ENCODE measurements at places on chromosomes 11 and 22. TPM values are rescaled to one million over a fixed set of nuclear protein-coding genes. Genes with fewer than 3 reads are reported as not detected.

PLAAT3 gene
- 1.9 TPM for polyA plus RNA-seq

GRCh38 chr22:24376586-24376985 is 50.8 kb upstream of the ADORA2A start:
- H3K36me3 ChIP-seq = no peaks in the 10 kb centered on the region
- H3K4me1 ChIP-seq = peaks cover 4% of the 10 kb centered on the region
- no peaks in the 10 kb centered on the region for H3K27me3 ChIP-seq
- H3K27ac ChIP-seq = no peak overlapping the region
- H3K4me3 ChIP-seq = no peak overlapping the region

ALDH3B1 gene
- 0.05 TPM for polyA plus RNA-seq

MGAT3 gene
- polyA plus RNA-seq = not detected

MMP3 gene
- not detected for polyA plus RNA-seq

BIRC3 gene
- polyA plus RNA-seq = 18.8 TPM

DNA sequence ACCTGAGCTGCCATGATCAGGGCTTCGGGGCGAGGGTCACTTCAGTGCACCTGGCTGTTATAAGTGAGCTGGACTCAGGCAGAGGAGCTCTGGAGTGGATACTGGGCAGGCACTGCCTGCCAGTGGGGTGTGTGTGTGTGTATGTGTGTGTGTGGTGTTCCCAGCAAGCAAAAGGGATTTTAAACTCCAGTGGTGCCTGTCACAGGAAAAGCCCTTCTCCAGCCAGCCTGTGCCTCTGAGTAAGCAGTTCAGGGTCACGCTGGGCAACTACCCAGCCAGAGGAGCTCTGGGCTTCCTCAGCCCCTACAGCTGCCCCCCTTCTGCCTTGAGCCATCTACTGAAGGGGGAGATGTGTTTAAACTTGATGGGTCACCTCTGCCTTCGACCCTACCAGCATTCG is 109.0 kb downstream of the OSBP2 start:
- H3K27ac ChIP-seq = no peak overlapping the region
- no peak overlapping the region for H3K4me3 ChIP-seq

- no peak for DNase-seq
- H3K4me3 ChIP-seq = no peak overlapping the region
- H3K36me3 ChIP-seq = no peaks in the 10 kb centered on the region
- H3K4me1 ChIP-seq = no peaks in the 10 kb centered on the region
These were observed 4.4 kb upstream of the APLNR start for GRCh38 chr11:57241353-57241972.

DNA sequence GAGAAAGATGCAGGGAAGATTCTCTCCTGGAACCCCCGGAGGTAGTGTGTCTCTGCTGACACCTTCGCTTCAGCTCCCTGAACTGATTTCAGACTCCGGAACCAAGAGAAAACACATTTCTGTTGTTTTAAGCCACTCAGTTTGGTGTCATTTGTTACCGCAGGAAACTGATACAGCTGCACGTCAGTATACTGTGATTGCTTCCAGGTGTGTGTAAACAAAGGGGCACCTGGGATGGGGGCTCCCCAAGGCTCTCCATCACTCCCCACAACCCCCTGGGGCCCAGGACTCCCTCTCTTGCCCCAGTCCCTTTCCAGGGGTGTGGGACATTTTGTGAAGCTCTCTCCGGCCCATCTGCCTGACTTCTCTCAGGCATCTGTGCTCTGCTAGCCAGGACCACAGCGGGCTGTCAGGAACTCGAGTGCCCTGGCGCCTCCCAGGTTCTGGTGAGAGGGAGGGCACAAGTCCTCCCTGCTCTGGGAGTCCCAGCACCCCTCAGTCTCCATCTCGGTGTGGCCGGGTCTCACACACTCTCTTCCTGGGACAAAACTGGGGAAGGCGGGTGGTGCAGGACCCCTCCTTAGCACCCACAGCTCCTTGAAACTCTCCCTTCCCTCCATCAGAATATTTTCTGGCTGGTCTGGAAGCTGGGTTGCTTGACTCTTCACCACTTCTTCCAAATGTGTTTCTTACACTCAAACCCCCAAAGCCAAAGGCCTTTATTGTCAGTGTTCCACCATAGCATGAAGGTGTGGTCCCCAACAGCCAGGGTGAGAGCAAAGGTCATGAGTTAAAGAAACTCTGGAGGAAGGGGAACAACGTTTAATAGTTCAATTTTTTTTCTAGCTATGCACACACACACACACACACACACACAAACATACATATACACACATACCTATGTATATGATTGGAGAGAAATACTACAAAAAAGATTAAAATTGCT is 35.0 kb upstream of the TSKU start:
- H3K4me3 ChIP-seq = no peak overlapping the region
- no peaks in the 10 kb centered on the region for H3K27me3 ChIP-seq
- H3K36me3 ChIP-seq = no peaks in the 10 kb centered on the region
- no peak overlapping the region for H3K27ac ChIP-seq

DNA sequence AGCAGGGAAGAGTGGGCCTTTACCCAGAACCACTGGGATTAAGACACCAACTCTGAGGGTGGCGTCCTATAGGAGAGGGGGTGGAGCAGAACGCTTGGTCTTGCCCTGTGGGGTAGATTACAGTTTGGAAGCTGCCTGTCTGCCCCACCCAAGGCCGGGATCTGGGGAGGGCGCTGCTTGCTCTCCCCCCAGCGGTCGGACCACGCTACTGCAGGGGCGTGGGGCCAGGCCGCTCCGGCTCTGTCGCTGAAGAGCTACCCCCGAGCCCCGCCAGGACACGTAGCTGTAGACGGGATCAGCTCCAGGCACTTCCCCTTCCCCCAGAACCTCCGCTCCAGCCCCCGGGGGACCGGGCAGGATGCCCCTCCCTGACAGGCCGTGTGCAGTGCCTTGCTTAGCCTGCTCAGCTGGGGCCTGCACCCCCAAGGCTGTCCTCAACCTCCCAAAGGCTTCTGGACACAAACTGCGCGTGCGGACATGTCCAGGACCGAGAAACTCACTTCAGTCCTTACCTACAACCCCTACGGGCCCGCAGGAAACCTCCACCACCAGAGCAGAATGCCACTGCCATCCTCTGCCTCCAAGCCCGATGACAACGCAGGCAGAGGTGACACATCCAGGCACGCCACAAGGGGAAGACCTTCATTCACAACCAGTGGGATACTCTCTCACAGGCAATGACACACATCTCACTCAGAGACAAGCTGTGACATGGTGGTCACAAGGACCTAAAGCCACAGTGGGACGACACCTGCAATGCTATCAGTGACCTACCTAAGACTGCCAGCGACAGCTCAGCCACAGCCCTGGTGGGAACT is 3.6 kb downstream of the AHNAK start:
- peaks cover 39% of the 10 kb centered on the region for H3K4me1 ChIP-seq
- H3K4me3 ChIP-seq = peak overlapping the region; percentile 87
- H3K27ac ChIP-seq = peak overlapping the region; percentile 84
- H3K27me3 ChIP-seq = no peaks in the 10 kb centered on the region

DNA sequence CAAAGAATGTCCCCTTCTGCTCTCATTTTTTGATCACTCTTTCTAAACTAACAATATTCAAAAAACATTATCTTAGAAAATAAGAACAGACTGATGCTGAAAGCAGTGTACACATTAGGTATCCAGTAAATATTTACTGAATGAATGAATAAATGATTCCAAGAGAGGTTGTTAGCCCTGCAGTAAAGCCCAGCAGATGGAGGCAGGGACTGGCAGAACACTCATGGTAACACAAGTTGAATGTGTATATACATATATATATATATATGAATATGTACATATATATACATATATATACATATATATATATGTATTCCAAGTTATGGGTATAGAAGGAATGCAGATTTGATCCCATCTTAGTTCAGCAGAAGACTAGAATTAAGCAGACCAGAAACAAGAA is 546.3 kb downstream of the RAB38 start:
- no peaks in the 10 kb centered on the region for H3K36me3 ChIP-seq
- no peak overlapping the region for H3K27ac ChIP-seq
- H3K27me3 ChIP-seq = no peaks in the 10 kb centered on the region
- no peaks in the 10 kb centered on the region for H3K4me1 ChIP-seq
- DNase-seq = no peak

GRCh38 chr11:127806501-127806900 is 780.9 kb downstream of the ETS1 start:
- no peak for DNase-seq
- no peaks in the 10 kb centered on the region for H3K4me1 ChIP-seq
- no peaks in the 10 kb centered on the region for H3K27me3 ChIP-seq

DNA sequence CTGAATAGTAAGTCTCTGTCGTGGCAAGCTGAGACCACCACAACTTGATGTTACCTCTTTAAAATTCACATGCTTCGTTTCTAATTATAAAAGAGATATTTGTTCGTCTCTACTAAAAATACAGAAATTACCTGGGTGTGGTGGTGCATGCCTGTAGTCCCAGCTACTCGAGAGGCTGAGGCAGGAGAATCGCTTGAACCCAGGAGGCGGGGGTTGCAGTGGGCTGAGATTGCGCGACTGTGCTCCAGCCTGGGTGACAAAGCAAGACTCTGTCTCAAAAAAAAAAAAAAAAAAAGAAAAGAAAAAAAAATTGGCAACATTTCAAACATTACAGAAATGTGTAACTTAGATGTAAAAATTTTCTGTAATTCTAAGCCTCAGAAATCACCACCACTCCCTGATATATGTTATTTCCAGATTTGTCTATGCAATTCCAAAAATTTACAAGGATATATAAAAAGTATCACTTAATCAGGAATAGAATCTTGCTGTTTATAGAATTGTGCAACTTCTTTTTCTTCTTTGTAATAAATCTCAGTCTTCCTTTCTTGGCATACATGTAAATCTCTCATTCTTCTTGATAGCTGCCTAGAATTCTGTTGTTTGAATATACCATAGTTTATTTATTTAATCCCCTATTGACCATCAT is 37.3 kb downstream of the C11orf96 start:
- H3K36me3 ChIP-seq = no peaks in the 10 kb centered on the region
- no peak overlapping the region for H3K4me3 ChIP-seq
- no peak for DNase-seq
- no peaks in the 10 kb centered on the region for H3K27me3 ChIP-seq
- H3K4me1 ChIP-seq = no peaks in the 10 kb centered on the region

KREMEN1 gene
- polyA plus RNA-seq = not detected

- no peaks in the 10 kb centered on the region for H3K36me3 ChIP-seq
- no peak overlapping the region for H3K27ac ChIP-seq
- no peak overlapping the region for H3K4me3 ChIP-seq
- H3K27me3 ChIP-seq = no peaks in the 10 kb centered on the region
- peaks cover 5% of the 10 kb centered on the region for H3K4me1 ChIP-seq
- DNase-seq = peak; percentile 39
These were observed 41.4 kb downstream of the DKK3 start for GRCh38 chr11:11966826-11967668.

- no peak for DNase-seq
- no peak overlapping the region for H3K4me3 ChIP-seq
- no peak overlapping the region for H3K27ac ChIP-seq
- peaks cover 12% of the 10 kb centered on the region for H3K4me1 ChIP-seq
- H3K27me3 ChIP-seq = no peaks in the 10 kb centered on the region
These were observed 87.9 kb upstream of the SPON1 start for GRCh38 chr11:13874597-13874996.

MRGPRF gene
- polyA plus RNA-seq = not detected

TCN1 gene
- not detected for polyA plus RNA-seq

DNA sequence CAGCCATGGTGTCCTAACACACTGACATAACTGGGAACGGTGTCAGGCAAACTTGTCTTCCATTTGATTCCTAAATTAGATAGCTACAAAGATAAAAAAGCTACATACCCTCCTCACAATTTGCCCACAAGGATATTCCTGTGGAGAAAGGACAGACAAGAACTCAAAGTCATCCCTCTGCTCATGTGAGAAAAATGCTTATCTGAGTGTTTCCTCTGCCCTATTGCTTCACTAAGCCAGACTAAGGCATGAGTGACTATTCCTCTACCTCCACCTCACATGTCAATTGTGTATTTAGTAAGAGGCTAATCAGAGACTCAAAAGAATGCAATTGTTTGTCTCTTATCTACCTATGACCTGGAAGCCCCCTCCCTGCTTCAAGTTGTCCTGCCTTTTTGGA is 247.7 kb downstream of the DDX10 start:
- H3K27ac ChIP-seq = no peak overlapping the region
- H3K36me3 ChIP-seq = no peaks in the 10 kb centered on the region
- H3K4me1 ChIP-seq = no peaks in the 10 kb centered on the region
- no peaks in the 10 kb centered on the region for H3K27me3 ChIP-seq
- no peak for DNase-seq

GRCh38 chr11:36029616-36030015 is 85.8 kb downstream of the LDLRAD3 start:
- no peaks in the 10 kb centered on the region for H3K36me3 ChIP-seq
- no peak overlapping the region for H3K4me3 ChIP-seq
- no peaks in the 10 kb centered on the region for H3K27me3 ChIP-seq
- H3K27ac ChIP-seq = no peak overlapping the region

PHOX2A gene
- polyA plus RNA-seq = not detected

DNA sequence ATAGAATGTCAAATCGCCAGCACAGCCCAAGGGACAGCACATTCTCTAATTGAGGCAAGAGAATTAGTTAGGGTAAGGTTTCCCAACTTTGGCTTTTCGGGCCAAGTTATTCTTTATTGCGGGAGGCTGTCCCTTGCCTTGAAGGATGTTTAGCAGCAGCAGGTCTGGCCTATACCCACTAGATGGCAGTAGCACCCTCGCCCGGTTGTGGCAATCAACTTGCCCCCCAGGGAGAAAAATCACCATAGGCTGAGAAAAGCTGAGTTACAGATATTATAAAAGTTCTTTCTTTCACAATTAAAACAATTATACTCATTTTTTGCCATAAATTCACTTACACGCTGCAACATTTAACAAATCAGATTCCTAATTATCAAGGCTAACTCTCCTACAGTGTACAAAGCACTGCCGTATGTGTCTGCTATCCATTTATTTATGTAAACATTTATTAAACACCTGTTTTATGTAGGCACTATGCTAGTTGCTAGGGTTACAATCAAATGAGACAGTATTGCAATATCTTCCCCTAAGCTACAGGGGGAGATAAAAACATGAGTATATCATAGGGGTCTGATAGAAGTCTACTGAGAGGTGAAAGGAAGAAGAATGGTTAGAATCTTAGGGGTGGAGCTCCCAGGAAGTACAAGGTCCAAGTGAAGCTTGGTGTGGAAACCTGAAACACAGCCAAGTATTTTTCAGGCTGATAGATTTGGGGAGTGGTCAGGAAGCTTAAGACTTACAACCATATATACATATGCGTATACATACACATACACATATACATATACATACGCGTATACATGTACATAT is 452.3 kb downstream of the RAB38 start:
- H3K4me3 ChIP-seq = no peak overlapping the region
- no peaks in the 10 kb centered on the region for H3K36me3 ChIP-seq
- DNase-seq = no peak
- H3K27me3 ChIP-seq = no peaks in the 10 kb centered on the region
- no peaks in the 10 kb centered on the region for H3K4me1 ChIP-seq
- no peak overlapping the region for H3K27ac ChIP-seq

- H3K27ac ChIP-seq = no peak overlapping the region
- no peak overlapping the region for H3K4me3 ChIP-seq
- no peaks in the 10 kb centered on the region for H3K36me3 ChIP-seq
- peak; percentile 68 for DNase-seq
- no peaks in the 10 kb centered on the region for H3K27me3 ChIP-seq
- H3K4me1 ChIP-seq = peaks cover 4% of the 10 kb centered on the region
These were observed 6.3 kb upstream of the FADS3 start for GRCh38 chr11:61897387-61898246.

Measured in naive thymus-derived CD4-positive, alpha-beta T cell (primary cell).